ENCODE measurements at places on chromosomes 11 and 22. TPM values are rescaled to one million over a fixed set of nuclear protein-coding genes. Genes with fewer than 3 reads are reported as not detected.

- no peak overlapping the region for H3K4me3 ChIP-seq
- H3K27me3 ChIP-seq: no peaks in the 10 kb centered on the region
- 0 out of 2 replicates have a peak, but pooled peaks cover 3% of the 10 kb centered on the region for H3K4me1 ChIP-seq
- H3K27ac ChIP-seq: no peak overlapping the region
- H3K36me3 ChIP-seq: no peaks in the 10 kb centered on the region
- DNase-seq: no peak
Observed at GRCh38 chr11:118046051-118046963, 30.6 kb upstream of the TMPRSS4 start.

The CRYBB1 gene
- total RNA-seq: 4.6 TPM

The CLMP gene
- total RNA-seq: 18.2 TPM

DNA sequence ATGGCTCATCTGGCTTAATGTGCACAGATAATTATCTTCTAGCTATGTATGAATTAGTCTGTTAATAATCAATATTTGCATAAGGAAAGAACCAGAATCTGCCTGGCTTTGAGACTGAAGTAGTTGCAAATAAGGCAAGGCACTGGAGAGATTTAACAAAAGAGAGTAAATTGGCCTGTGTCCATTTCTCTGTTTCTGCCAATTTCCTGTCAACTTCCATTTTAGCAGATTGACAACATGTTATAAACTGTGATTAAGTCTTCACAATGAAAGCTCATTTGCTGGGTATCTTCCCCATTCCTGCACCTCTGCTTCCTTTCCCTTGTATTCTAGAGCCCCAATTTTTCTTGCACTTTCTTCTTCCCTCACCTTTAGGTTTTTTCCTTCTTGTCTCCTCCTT lies 5.3 kb upstream of the TMEM123 start:
- H3K4me3 ChIP-seq: no peak overlapping the region
- no peak overlapping the region for H3K27ac ChIP-seq
- peaks cover 16% of the 10 kb centered on the region for H3K27me3 ChIP-seq

- DNase-seq: no peak
- H3K27ac ChIP-seq: no peak overlapping the region
- peaks cover 40% of the 10 kb centered on the region for H3K36me3 ChIP-seq
- no peak overlapping the region for H3K4me3 ChIP-seq
- peaks cover 26% of the 10 kb centered on the region for H3K4me1 ChIP-seq
Observed at GRCh38 chr11:36115378-36115801, 171.5 kb downstream of the LDLRAD3 start.

GRCh38 chr11:40397141-40397540 lies 1062.3 kb downstream of the LRRC4C start:
- DNase-seq: no peak
- H3K27me3 ChIP-seq: no peaks in the 10 kb centered on the region
- H3K27ac ChIP-seq: no peak overlapping the region
- H3K4me1 ChIP-seq: no peaks in the 10 kb centered on the region

GRCh38 chr22:49966774-49967705 lies 6.5 kb downstream of the PIM3 start:
- H3K27me3 ChIP-seq: peaks cover 8% of the 10 kb centered on the region
- H3K27ac ChIP-seq: no peak overlapping the region
- peaks cover 7% of the 10 kb centered on the region for H3K36me3 ChIP-seq
- H3K4me1 ChIP-seq: peaks cover 11% of the 10 kb centered on the region

DNA sequence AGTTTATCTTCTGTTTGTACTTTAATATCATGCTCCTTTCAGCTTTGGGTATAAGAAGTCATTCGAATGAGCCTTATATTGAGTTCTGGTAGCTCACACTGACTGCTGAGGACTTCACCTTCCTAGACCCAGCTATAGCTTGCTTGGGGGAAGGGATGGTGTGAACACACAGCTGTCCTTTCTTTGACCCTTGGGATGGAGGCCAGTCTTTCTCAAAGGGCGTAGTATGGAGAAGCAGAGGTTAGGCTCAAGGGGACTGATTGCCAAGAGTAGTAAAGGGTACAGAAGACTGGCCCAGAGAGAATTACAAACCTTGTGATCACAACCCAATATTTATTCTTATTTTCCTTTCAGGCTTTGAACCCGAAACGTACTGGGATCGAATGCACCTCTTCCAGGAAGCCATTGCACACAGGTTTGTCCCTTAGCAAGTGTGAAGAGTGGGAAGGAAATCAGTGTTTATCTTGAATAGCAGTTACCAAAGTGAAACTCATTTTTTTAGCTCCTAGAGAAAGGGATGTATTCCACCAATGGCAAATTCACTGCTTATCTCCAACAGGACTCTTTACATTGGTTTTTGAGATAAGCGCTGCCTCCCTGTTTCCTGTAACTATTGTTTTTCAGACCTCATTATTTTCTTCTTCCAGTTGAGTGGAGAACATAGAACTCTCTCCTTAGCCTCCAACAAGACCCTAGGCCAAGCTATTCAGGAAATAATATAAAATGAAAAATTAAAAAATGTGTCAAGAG lies 42.8 kb upstream of the YWHAH start:
- peaks cover 15% of the 10 kb centered on the region for H3K4me1 ChIP-seq
- no peaks in the 10 kb centered on the region for H3K36me3 ChIP-seq
- no peak for DNase-seq
- H3K27ac ChIP-seq: peak overlapping the region; percentile 68
- no peak overlapping the region for H3K4me3 ChIP-seq
